ENCODE measurements at places on chromosomes 3 and 15. TPM values are rescaled to one million over a fixed set of nuclear protein-coding genes. Genes with fewer than 3 reads are reported as not detected.

- no peak for DNase-seq
These were observed 22.6 kb downstream of the HAPLN3 start for GRCh38 chr15:88872706-88873105.

DNA sequence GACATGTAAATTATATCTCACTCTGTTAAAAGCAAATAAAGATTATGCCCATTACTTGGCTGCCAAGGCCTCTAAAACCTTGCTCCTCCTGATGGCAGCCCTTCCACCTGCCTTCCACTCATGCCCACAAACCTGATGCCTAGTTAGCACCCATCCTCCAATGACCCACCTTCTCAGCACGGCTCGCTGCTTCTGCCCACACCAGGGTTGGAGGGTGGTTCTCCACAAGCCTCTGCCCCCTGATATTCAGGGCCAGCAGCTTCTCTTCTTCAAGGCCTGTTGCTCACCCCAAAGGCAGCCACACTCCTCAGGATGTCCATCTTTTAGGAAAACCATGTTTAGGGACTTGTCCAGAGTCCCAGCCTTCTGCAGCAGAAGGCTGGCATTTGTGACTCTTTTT is 263.4 kb upstream of the TLE3 start:
- DNase-seq: no peak

DNA sequence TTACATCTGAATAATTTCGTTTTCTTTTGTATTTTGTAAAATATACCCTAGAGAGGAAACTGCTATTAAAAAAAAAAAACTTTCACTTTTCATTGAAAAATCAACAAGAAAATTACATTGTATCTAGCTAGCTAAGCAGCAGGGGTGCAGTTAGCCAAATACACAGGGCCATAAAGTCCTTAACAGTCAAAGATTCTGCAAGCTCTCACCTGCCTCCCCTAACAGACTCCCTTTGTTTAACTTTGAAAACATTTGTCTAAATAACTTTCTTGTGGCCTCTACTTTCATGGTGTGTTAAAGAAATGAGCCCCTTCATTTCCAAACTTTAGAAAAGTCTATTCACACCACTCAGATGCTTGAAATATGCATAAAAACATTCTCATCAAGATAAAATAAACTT is 23.3 kb downstream of the CBLB start:
- DNase-seq: no peak

DNA sequence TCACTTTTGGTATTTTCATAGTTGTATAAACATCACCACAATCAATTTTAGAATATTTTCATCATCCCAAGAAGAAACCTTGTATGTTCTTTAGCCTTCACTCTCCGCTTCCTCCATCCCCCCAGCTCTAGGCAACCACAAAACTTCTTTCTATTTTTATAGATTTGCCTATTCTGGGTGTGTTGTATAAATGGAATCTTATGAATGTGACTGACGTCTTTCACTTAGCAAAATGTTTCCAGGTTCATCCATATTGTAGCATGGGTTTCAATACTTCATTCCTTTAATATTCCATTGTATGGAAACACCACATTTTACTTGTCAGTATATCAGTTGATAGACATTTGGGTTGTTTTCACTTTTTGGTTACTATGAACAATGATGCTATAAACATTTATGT is 335.8 kb upstream of the GOLIM4 start:
- DNase-seq: no peak

DNA sequence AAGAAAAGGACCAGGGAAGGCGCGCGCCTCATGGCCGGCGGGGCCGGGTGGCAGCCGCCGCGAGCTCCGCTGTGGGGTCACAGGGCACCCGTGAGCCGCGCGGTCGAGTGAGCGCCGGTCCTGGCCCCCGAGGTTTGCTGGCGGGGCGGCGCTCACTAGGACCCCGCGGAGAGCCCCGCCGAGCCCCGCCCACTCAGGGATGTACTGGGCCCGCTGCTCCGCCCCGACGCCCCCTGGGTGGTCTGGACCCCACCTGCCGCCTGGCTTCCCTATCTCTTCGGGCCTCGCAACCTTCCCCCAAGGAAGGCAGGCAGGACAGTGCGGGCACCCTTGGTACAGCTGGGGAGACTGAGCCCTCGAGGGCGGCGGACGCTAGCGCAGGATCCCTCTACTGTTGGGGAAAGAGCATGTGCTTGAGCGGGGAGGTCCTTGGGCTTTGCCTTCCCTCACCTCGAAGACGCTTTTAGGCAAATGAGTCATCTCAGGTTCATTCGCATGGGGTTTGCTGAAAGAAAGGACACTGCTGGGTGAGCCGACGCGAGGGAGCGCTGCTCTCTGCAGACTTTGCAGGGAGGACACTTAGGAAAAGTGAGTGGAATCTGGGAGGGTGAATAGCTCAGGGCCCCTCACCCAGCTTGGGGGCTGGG is at the start of gene CHRNB4:
Gene CHRNB4, minus strand, starts transcription at position 109 of the 647 bp plus-strand sequence. Its CDS starts 77 bp downstream, at position 32.
- DNase-seq: no peak

The SPSB4 gene
- not detected for total RNA-seq

The GOLGA8G gene
- not detected for total RNA-seq

- DNase-seq: no peak
These were observed 60.2 kb downstream of the PIAS1 start for GRCh38 chr15:68114356-68114755.

GRCh38 chr15:68440136-68440535 is 8.2 kb upstream of the ITGA11 start:
- no peak for DNase-seq

The RYR3 gene
- not detected for total RNA-seq

GRCh38 chr15:88909956-88910831 is 3.0 kb downstream of the MFGE8 start:
- DNase-seq: no peak

- no peak for DNase-seq
These were observed 129.1 kb downstream of the NTRK3 start for GRCh38 chr15:88127432-88127790.

DNA sequence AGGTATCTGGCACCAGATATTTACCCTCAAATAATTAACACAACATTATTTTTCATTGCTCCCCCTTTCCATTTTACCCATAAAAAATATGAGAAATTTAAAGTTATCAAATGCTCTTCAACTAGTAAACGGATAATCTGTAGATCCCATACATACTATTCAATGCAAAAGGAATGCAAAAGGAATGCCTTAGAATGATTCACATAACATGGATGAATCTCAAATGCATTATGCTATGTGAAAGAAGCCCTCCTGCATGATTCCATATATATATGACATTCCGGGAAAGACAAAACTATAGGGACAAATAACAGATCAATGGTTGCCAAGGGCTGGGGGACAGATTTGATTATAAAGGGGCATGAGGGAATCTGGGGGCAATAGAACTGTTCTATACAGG is 195.7 kb downstream of the STT3B start:
- DNase-seq: no peak

The LRRC49 gene
- total RNA-seq: not detected

DNA sequence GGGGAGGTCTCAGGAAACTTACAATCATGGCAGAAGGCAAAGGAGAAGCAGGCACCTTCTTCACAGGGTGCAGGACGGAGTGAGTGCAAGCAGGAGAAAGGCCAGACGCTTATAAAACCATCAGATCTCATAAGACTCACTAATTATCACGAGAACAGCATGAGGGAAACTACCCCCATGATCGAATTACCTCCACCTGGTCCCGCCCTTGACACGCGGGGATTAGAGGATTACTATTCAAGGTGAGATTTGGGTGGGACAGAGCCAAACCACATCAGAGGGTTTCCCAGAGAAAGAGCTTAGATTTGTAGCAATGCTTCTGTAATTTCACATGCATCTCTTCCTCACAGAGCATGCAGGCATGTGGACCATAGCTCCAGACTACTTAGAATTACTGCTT is 615.7 kb upstream of the UBE2E2 start:
- no peak for DNase-seq

The GHRL gene
- 0.91 TPM for total RNA-seq

GRCh38 chr3:44957986-44958385 is 18.0 kb downstream of the ZDHHC3 start:
- DNase-seq: no peak

- no peak for DNase-seq
These were observed 284.1 kb downstream of the ZBBX start for GRCh38 chr3:167095976-167096375.

DNA sequence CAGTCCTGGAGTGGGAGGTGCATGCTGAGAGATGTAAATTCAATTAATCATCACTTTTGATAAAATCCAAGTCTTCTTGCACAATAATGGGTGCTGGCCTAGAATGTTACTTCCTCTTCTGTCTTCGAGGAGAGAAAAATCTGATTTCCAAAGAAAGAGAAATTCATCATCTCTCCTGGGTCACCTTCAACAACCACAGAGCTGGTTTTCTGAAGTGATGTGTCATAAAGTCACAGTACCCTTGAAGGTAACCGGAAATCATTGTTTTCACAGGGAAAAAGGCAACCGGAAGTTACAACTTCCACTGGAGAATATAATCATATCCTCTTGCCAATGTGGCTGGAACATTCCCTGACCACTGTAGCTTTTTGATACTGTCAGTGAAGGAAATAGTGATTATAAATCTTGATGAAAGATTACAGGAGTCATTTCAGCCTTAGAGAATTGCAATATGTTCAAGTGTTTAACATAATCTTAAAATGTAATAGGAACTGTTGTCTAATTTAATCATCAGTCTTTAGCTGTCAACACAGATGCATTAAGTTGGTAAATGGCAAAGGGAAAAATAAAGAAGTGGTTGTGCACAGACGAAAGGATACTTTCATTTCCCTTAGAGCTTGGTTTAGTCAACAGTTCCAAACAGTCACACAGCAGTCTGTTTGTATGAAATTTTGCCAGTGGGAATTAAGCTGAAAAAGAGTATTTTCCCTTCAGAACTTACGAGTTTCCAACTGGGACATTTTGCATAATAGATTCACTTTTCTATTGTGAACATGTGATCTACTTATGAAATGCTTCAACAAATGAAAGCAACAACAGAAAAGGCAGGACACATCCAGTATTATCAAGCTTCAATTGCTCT is 106.5 kb upstream of the SLC4A7 start:
- no peak for DNase-seq

DNA sequence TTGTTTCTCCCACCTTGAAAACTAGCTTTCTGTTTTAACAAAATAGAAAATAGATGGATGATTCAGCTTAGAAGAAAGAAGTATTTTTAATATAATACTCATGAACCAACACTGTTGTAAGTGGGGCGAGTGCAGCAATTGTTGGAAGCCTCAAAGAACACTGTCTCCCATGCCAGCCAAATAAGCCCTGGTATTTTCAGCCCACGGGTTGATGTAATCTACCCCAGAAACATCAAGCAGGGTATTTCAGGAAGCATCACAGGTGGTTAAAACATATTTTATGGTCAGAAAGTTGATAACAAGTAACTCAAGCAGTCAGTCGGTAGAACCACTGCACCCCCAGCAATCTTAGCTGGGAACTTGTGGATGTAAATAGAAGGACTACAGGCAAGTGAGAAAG is 115.9 kb downstream of the SV2B start:
- DNase-seq: no peak

GRCh38 chr3:8070011-8070410 is 431.6 kb upstream of the LMCD1 start:
- no peak for DNase-seq

The RTP4 gene
- 23.2 TPM for total RNA-seq

The DTX3L gene
- 135 TPM for total RNA-seq

GRCh38 chr15:56148064-56148463 is 95.6 kb downstream of the RFX7 start:
- no peak for DNase-seq

DNA sequence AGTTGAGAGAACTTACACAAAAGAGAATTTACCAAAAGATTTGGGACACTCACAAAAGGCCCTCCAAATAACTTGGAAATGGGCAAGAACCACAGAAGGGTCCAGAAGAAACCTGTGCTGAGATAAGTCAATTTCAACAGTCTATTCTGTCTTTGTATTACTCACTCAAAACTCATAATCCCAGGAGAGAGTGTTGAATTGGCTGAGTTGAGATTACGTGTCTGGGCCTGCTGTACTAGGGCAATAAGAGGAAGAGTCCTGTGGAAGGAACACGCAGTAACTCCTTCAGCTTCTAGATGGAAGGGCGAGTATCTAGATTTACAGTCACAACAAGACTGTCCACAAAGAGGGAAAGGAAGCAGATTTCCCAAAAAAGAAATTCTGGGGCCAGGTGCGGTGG is 42.5 kb upstream of the DYNC1LI1 start:
- DNase-seq: no peak

DNA sequence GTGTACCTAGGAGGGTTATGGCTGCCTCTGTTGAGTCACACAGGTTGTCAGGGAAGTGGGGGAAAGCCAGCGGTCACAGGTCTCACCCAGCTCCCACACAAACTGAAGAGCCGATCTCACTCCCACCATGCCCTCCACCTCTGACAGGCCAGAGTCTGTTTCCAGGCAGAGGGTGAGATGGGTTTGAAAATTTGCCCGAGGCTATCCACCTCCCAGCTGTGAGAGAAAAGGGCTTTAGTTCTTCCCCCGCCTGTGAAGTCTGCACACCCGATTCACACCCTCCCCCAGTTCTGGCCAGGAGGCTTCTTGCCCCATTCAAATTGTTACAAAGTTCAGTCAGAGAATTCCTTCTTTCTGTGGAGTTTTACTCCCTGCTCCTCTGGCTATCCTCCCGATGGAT is 446.9 kb downstream of the EDEM1 start:
- DNase-seq: no peak
